ENCODE measurements at places on chromosomes 1 and 21.

GRCh38 chr21:38766987-38767722 is 38.6 kb upstream of the ETS2 start:
- peak overlapping the region; percentile 61 for H3K4me3 ChIP-seq
- peak; percentile 53 for DNase-seq
- no peaks in the 10 kb centered on the region for H3K27me3 ChIP-seq
- H3K4me1 ChIP-seq: peaks cover 23% of the 10 kb centered on the region
- H3K27ac ChIP-seq: peak overlapping the region; percentile 88
- H3K36me3 ChIP-seq: no peaks in the 10 kb centered on the region

DNA sequence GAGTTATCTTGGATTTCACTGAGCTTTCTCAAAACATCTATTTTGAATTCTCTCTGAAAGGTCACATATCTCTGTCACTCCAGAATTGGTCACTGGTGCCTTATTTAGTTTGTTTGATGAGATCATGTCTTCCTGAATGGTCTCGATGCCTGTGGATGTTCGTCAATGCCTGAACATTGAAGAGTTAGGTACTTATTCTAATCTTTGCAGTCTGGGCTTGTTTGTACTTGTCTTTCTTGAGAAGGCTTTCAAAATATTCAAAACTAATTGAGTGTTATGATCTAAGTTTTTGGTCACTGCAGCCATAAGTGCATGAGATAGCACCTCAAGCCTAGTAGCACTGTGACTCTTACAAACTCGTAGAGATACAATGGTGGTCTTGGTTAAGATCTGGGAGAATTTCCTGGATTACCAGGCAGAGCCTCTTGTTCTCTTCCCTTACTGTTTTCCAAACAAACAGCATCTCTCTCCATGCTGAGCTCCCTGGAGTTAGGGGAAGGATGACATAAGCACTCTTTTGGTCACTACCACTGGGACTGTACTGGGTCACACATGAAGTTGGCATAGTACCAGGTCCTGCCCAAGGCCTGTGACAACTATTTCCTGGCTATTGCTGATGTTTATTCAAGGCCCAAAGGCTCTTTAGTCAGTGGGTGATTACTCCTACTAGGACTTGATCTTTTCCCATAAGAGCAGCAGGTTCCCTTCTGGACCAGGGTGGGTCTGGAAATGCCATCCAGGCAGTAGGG is 25.6 kb downstream of the SLC22A15 start:
- H3K36me3 ChIP-seq: no peaks in the 10 kb centered on the region
- peaks cover 7% of the 10 kb centered on the region for H3K27me3 ChIP-seq
- DNase-seq: no peak
- peaks cover 11% of the 10 kb centered on the region for H3K4me1 ChIP-seq

GRCh38 chr1:207847116-207847515 is 63.8 kb downstream of the CD34 start:
- no peak overlapping the region for H3K4me3 ChIP-seq
- H3K27ac ChIP-seq: no peak overlapping the region
- H3K36me3 ChIP-seq: no peaks in the 10 kb centered on the region
- no peak for DNase-seq
- H3K4me1 ChIP-seq: peaks cover 52% of the 10 kb centered on the region
- no peaks in the 10 kb centered on the region for H3K27me3 ChIP-seq

DNA sequence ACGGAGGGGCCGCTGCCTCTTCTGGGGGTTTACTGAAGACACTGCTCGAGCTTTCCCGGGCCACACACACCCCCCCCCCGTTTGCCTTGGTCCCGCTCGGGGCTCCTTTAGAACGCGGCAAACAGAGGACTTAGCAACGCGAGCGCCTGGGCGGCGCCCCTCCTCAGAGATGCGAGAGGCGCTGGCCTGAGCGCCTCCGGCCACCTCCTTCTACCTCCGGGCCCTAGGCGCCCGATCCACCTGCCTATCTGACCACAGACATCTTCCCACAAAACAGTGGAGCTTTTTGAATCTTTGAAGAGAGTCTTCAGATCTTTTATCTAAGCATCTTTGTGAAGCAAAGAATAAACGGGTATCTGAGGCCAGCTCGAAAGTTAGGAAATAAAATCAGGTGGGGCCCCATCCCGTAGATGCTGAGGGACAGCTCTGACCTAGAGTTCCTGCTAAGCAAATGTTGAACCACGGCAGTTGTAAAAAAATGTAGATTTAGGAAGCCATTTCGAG is 436 bp upstream of the TTLL7 start:
- no peaks in the 10 kb centered on the region for H3K36me3 ChIP-seq
- peaks cover 2% of the 10 kb centered on the region for H3K27me3 ChIP-seq
- H3K4me1 ChIP-seq: peaks cover 4% of the 10 kb centered on the region
- no peak overlapping the region for H3K27ac ChIP-seq
- no peak for DNase-seq

GRCh38 chr1:111197598-111198284 is 2.7 kb downstream of the DENND2D start:
- H3K27me3 ChIP-seq: no peaks in the 10 kb centered on the region
- DNase-seq: peak; percentile 56
- H3K4me3 ChIP-seq: peak overlapping the region; percentile 90
- peaks cover 62% of the 10 kb centered on the region for H3K4me1 ChIP-seq
- peaks cover 15% of the 10 kb centered on the region for H3K36me3 ChIP-seq

- no peaks in the 10 kb centered on the region for H3K4me1 ChIP-seq
- no peak overlapping the region for H3K4me3 ChIP-seq
- H3K27me3 ChIP-seq: no peaks in the 10 kb centered on the region
Observed at GRCh38 chr21:35083246-35083645, 34.1 kb upstream of the RUNX1 start.

- H3K27ac ChIP-seq: no peak overlapping the region
- no peaks in the 10 kb centered on the region for H3K4me1 ChIP-seq
- peaks cover 27% of the 10 kb centered on the region for H3K27me3 ChIP-seq
- no peak overlapping the region for H3K4me3 ChIP-seq
- no peaks in the 10 kb centered on the region for H3K36me3 ChIP-seq
Observed at GRCh38 chr1:37069406-37069805, 35.1 kb upstream of the GRIK3 start.

DNA sequence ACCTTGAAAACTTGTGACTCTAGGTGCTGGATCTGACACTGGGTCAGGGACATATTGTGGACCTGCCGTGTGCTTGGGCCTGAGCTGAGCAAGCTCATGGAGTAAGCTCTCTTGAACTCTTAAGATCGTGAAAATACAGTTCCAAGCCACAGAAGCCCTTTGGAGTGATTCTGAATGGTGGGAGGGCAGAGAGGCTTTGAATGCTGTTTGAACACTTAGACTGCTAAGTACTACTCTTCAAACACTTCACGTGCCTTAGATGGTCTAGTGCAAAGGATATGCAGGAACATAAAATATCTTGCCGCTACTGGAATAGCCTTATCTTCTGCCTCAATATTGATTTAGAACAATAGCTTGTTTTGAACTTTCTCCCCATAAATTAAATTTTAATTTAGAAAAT is 21.6 kb downstream of the ROR1 start:
- H3K27me3 ChIP-seq: no peaks in the 10 kb centered on the region
- no peaks in the 10 kb centered on the region for H3K36me3 ChIP-seq
- H3K4me1 ChIP-seq: no peaks in the 10 kb centered on the region
- no peak overlapping the region for H3K4me3 ChIP-seq
- H3K27ac ChIP-seq: no peak overlapping the region

- H3K27me3 ChIP-seq: no peaks in the 10 kb centered on the region
- no peak for DNase-seq
- no peaks in the 10 kb centered on the region for H3K4me1 ChIP-seq
- no peak overlapping the region for H3K27ac ChIP-seq
Observed at GRCh38 chr1:231041719-231042261, 1.7 kb upstream of the FAM89A start.

- H3K36me3 ChIP-seq: no peaks in the 10 kb centered on the region
- no peaks in the 10 kb centered on the region for H3K27me3 ChIP-seq
- H3K4me1 ChIP-seq: no peaks in the 10 kb centered on the region
- DNase-seq: no peak
- H3K27ac ChIP-seq: no peak overlapping the region
- H3K4me3 ChIP-seq: no peak overlapping the region
Observed at GRCh38 chr1:246164764-246165163, 342.3 kb downstream of the SMYD3 start.

- H3K4me3 ChIP-seq: no peak overlapping the region
- no peaks in the 10 kb centered on the region for H3K4me1 ChIP-seq
- no peaks in the 10 kb centered on the region for H3K27me3 ChIP-seq
Observed at GRCh38 chr1:2098301-2098698, 48.1 kb downstream of the PRKCZ start.

DNA sequence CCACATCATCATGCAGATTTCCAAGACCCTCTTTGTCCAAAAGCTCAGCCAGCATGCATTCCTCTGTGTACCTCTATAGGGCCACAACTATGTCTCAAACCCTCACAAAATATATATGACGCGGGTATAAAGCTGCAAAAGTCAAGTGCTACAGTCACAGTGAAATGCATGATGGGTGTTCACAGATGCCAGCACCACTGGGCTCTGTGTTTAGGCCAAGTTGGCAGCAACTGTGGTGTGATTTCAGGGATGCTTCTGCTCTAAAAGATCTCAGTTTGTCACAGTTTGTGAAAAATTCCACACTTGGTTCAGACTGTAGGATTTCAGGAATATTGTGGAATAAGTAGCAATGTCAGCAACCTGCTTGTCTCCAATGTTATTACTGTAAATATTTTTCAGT is 23.9 kb upstream of the SELP start:
- no peaks in the 10 kb centered on the region for H3K27me3 ChIP-seq
- no peak for DNase-seq
- no peaks in the 10 kb centered on the region for H3K36me3 ChIP-seq
- peaks cover 11% of the 10 kb centered on the region for H3K4me1 ChIP-seq

DNA sequence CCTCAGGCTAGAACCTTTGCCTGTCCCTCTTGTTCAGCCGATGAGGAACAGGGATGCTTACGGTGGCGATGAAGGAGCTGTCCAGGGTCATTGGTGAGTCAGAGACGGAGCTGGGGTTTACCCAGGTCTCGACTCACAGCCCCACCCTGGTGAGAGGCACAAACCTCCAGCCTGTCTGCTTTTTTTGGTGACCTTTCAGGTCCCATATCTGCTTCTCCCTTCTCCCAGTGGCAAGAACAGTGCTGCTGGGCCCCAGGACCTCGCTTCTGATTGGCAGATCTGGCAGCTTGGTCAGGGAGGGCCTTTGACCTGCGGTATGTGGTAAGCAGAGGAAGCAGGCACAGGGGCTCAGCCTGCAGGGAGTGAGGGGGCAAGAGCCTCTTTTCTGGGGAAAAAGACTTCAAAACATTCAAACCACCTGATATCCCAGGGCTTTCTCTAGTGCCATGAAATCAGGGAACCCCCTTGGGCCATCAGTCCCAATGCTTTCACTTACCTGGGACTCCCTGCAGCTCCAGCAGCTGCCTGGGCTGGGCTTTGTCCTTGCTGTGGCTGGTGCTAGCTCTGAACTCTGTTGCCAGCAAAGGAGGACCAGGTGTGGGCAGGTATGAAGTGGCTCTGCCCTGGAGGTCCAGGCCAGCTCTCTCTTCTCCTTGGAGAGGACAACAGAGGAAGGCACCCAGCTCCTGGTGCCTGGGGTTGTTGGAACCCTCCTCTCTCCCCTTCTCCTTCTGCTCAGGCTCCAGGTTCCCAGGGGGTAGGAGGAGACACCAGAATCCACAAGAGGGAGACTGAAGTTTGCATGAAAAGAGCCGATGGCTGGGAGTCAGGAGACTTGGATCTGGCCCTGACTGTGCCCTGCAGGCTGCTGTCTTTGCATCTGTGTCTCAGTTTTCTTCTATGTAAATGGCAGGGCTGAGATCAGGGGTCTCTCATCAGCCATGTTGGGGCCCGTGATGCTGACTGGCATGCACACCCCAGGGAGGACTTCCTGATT is 41.4 kb downstream of the TRIM62 start:
- no peak for DNase-seq
- peaks cover 3% of the 10 kb centered on the region for H3K36me3 ChIP-seq
- no peaks in the 10 kb centered on the region for H3K27me3 ChIP-seq
- no peaks in the 10 kb centered on the region for H3K4me1 ChIP-seq
- H3K4me3 ChIP-seq: no peak overlapping the region
- H3K27ac ChIP-seq: no peak overlapping the region

DNA sequence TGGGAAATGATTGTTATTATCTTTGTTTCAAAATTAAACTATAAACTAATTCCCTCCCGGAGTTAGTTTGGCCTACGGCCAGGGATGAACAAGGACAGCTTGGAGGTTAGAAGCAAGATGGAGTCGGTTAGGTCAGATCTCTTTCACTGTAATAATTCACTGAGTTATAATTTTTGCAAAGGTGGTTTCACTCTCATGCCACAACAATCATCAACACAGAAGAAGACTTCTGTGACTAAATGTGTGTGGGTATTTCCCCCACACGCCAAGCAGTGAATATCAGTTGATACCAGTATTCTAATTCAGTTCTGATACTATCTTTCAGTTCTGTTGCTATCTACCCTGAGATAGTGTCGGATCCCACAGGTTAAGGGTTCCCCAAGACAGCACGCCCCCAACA is 215.1 kb downstream of the S1PR1 start:
- no peak overlapping the region for H3K27ac ChIP-seq
- H3K27me3 ChIP-seq: no peaks in the 10 kb centered on the region
- no peak for DNase-seq
- no peak overlapping the region for H3K4me3 ChIP-seq
- peaks cover 29% of the 10 kb centered on the region for H3K4me1 ChIP-seq

DNA sequence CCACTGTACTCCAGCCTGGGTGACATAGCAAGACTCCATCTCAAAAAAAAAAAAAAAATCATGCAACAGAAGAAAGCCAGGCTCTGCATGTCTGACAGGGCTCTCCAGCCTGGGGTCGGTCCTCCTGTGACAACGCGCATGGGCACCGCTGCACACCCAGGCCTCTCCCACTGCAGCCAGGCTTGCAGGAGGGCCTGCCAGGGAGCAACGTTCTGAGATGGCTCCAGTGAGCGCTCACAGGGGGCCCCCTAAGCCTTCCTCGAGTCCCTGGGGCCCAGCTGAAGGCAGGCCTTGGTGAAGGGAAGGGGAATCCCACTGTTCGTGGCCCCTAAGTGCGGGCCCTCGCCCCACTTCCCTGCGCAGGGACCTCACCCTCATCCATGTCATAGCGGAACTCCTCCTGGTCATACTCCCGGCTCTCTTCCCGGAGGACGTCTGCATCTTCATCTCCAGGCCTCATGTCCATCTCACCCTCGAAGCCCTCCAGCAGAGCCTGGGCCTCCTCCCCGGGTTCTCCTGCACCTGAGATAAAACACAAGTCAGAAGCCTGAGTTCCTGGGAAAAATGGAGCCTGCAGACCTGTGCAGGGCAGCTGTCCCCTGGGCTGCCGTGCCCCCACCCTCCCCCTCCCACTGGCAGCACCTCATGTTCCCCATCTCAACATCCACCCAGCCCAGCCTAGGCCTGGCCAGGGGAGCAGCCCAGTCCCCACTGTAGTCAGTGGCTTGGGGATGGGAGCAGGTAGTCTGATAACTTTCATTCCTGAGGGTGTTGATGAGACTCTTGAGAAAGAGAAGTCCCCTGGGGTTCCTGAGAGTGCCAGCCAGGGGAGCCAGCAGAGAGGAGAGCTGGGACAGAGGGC is 20.3 kb downstream of the RSPH1 start:
- H3K36me3 ChIP-seq: no peaks in the 10 kb centered on the region
- no peak for DNase-seq
- no peaks in the 10 kb centered on the region for H3K4me1 ChIP-seq
- H3K27ac ChIP-seq: no peak overlapping the region

- no peaks in the 10 kb centered on the region for H3K36me3 ChIP-seq
- H3K4me3 ChIP-seq: no peak within 1 kb of the TSS
- H3K27me3 ChIP-seq: no peaks in the 10 kb centered on the region
- DNase-seq: no peak
- H3K27ac ChIP-seq: no peak within 1 kb of the TSS
- H3K4me1 ChIP-seq: no peaks in the 10 kb centered on the region
Observed at GRCh38 chr1:158720620-158721019, at the start of gene OR6K3. TSS of gene OR6K3 (minus strand) at chr1:158720720. CDS start at chr1:158718115, 2,605 bp downstream.

GRCh38 chr1:172637522-172637921 is 21.4 kb upstream of the FASLG start:
- H3K4me3 ChIP-seq: no peak overlapping the region
- peak overlapping the region; percentile 63 for H3K27ac ChIP-seq
- no peak for DNase-seq
- H3K36me3 ChIP-seq: no peaks in the 10 kb centered on the region
